Activated effector memory CD4-positive, alpha-beta T cell treated with anti-CD3 and anti-CD28 coated beads, Interleukin-2, amount 50 U/mL, for 16 hours (primary cell): ENCODE measurements at places on chromosomes 4 and X.

GRCh38 chr4:71752383-71753042 is 31.4 kb downstream of the GC start:
- no peak for DNase-seq

DNA sequence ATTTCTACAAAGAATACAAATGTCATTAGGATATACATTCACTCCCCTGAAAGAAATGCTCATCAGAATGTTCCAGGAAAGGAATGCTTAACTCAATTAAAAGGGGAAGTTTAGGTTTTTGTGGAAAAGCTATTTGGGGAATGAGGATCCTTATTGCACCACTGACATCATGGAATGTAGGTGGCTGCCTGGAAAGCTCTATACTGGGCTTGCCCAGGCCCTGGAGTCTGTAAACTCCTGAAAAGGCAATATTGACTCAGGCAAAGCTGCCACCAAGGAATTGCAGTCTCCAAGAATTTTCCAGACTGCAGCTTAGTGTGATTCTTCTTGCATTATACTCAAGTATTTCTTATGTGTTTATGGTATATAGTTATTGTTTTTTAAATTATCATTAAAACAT is 15.7 kb downstream of the DAPP1 start:
- no peak for DNase-seq

DNA sequence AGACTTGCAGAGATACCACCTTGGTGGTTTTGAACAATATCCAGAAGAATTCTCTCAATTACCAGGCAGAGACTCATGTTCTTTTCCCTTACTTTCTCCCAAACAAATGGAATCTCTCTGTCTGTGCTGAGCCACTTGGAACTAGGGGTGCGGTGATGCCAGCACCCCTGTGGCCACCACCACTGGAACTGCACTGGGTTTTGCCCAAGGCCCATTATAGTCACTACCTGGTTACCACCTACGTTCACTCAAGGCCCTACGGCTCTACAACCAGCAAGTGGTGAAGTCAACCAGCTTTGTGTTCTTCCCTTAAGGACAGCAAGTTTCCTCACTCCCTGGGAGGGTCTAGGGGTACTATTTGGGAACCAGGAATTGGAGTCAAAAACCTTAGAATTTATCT is 1183.7 kb downstream of the FSTL5 start:
- DNase-seq, result no peak

DNA sequence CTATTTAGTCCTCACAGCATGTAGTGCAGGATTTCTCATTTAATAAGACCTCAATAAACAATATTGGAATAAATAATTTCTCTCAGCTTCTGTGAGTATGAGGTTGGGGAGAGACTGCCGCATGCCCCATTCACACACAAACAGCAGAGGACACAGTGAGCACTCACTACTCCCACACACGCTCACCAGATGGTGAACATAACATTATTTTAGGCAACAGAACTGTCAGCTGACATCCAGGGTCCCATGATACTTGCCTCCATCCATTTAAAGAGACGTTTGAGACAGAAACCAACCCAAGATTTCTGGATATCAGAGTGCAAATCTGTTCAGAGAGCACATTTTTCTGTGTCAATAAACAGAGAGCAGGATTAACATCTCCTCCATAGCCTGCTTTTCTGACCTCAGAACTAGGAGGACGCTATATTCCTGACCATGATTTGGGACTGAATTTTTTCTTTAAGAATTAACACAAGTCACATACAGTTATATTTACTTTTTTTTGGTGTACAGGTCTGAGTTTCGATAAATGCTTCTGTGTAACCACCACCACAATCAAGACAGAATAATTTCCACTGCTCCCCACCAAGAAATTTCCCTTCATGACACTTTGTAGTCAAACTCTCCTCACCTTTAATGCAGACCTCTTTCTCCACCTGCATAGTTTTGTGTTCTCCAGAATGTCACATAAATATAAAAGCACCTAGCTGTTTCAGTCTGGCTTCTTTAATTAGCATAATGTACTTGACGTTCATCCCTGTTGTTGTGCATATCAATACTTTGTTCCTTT is 16.7 kb downstream of the GPRIN3 start:
- no peak for DNase-seq

DNA sequence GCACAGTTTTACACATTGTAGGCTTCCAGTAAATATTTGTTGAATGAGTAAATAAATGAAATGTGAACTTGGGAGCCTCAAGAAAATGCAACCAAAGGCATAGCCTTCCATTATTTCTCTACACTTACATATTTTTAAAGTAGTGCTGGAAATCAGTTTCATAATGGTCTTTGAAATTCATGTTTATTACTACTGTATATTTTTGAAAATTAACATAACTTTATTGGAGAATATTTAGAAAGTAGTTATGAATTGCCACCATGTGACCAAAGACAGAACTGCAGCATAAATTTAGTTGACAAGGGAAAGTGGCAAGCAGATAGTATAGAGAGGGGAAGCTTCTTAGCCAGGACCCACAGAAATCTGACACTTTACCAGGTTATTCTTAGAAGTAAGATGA is 6.4 kb downstream of the TCEAL8 start:
- no peak for DNase-seq

DNA sequence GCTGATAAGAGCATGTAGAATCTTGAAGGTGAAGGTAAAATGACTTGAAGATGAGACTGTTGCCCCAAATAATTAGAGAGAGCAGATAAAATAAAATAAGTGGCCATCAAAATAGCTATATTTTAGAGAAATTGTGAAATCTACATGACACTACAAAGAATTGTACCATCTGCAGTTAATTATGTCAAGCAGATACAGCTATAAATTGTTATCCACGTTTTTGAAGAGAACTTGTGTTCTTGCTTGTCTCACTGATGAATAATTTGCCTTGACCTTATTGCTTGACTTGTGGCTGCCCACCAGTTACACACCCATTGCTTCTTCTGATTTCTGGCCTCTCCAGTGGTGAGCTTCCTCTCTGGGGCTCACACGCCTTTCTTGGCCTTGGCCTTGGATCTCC is 75.8 kb upstream of the TNIP3 start:
- DNase-seq, result no peak

GRCh38 chr4:187962926-187963325 is 32.6 kb upstream of the ZFP42 start:
- no peak for DNase-seq

GRCh38 chr4:86354390-86354789 is 5.5 kb downstream of the MAPK10 start:
- no peak for DNase-seq

GRCh38 chrX:151830911-151831310 is 81.8 kb upstream of the MAGEA4 start:
- DNase-seq, result no peak

- DNase-seq, result no peak
Measured at GRCh38 chr4:156116991-156117390, 163.3 kb upstream of the CTSO start.

DNA sequence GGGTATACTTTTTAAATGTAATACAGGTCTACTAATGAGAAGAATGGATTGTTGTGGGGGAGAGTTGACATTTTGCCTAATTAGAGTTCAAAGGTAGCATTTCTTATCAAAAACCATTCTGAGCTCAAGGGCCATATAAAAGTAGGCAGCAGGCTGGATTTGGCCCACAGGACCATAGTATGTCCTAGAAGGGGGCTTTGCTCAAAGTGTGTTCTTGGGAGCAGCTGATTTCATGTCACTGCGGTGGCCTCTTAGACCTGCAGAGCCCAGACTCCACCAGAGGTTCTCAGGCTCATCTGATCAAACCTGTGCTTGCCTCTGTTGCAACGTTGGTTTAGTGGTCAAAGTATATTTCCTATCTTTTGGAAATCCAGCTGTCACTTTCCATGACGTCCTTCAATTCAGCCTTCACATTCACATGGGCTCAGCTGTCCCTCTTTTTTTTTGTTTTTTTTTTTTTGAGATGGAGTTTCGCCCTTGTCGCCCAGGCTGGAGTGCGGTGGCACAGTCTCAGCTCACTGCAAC is 34.6 kb upstream of the TENM3 start:
- no peak for DNase-seq

DNA sequence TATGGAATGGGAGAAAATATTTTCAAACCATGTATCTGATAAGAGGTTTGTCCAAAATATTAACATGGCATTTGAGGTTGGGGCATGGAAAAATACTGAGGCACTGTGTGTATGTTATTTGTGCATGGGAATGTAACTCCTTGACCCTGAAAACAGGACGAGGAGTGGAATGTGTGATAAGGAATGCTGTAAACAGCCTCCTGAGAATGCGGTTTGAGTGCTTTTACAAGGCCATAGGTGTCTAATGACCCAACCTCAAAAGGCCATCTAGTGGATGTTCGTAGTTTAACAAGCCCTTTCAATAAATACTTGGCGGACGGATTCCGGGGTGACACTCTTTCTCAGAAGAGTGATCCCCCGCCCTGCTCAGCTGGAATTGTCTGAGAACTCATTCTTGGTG is 162.9 kb upstream of the USP9X start:
- no peak for DNase-seq

GRCh38 chr4:101102114-101102742 is 245.1 kb downstream of the PPP3CA start:
- no peak for DNase-seq

DNA sequence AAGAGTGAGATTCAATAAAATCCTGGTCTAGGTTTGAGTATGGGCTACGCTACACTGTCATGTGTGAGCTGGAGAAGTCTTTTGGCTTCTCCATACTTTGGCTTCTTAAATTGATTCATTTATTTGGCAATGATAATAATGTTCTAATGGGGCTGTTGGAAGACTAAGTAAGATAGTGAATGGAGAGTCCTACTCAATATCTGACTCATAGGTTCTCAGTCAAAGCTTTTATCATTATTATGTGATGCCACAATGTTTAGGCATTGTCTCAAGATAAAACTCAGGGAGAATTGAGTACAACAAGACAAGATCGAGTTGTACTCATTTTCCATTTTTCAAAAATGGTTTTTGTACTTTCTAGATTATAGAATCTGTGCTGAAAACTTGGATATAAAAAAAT is 92.5 kb upstream of the VEGFC start:
- no peak for DNase-seq

DNA sequence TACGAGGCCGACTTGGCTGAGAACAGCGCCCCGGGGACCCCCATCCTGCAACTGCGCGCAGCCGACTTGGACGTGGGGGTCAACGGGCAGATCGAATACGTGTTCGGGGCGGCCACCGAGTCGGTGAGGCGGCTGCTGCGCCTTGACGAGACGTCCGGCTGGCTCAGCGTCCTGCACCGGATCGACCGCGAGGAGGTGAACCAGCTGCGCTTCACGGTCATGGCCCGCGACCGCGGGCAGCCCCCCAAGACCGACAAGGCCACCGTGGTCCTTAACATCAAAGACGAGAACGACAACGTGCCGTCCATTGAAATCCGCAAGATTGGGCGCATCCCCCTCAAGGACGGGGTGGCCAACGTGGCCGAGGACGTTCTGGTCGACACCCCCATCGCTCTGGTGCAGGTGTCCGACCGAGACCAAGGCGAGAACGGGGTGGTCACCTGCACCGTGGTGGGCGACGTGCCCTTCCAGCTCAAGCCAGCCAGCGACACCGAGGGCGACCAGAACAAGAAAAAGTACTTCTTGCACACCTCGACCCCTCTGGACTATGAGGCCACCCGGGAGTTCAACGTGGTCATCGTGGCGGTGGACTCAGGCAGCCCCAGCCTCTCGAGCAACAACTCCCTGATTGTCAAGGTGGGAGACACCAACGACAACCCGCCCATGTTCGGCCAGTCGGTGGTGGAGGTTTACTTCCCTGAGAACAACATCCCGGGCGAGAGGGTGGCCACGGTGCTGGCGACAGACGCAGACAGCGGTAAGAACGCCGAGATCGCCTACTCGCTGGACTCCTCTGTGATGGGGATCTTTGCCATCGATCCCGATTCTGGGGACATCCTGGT is 2.4 kb downstream of the PCDH7 start:
- DNase-seq, result no peak

GRCh38 chr4:1567808-1568581 is 116.1 kb downstream of the FAM53A start:
- no peak for DNase-seq

- DNase-seq, result no peak
Measured at GRCh38 chr4:141375855-141376254, 155.2 kb downstream of the ZNF330 start.

DNA sequence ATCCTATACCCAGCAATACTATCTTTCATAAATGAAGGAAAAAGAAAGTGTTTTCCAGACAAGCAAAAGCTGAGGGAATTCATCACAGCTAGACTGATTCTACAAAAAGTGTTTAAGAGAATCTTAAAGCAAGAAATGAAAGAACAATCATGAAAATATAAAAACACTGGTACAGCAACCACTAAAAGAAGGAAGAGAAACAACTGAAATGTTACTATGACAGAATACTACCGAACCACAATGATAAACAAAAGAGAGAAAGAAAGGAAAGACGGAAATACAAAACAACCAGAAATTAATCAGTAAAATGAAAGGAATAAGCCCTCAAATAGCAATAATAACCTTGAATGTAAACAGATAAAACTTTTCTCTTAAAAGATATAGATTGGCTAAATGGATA is 110.8 kb upstream of the AFF2 start:
- DNase-seq, result no peak

GRCh38 chr4:650951-651883 is 22.9 kb downstream of the ATP5ME start:
- DNase-seq, result no peak

DNA sequence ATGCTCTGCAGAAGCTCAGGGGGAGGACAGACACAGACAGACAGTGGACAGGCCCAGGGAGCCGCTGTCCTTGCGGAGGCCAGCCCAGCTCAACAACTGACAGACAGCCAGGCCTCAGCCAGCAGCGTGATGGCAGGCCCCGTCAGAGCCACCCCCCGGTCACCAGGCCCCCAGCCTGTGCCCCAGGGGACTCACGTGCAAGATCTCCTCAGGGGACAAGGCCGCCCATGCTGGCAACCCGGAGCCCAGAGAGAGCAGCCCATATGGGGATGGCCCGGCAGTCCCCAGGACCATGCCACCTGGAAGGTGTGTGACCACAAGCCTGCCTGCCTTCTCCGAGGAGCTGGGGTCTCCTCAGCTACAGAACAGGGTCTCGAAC is 28.0 kb upstream of the MXD4 start:
- peak; percentile 58 for DNase-seq

- DNase-seq, result no peak
Measured at GRCh38 chrX:108292053-108292452, 146.2 kb downstream of the COL4A6 start.

- no peak for DNase-seq
Measured at GRCh38 chr4:53589511-53589910, 1.8 kb downstream of the LNX1 start.

DNA sequence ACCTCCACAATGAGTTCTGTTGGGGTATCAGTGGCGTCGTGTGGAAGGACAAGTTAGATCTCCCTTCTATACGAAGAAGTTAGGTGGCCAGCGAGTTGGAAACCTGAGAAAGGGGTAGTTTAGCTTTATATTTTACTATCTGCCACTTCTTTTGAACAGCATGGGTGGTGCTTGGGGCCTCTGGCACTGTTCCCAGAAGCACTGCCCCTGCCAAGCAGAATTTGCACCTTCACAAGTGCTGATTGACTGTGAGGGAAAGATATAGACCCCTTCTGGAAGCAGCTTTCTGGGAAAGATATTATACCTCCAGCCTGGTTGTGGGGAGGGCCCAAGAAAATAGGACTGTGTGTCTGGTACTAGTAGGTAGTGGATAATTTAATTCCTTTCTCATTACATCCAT is 246.9 kb downstream of the FBXO8 start:
- no peak for DNase-seq

GRCh38 chrX:47283015-47283771 is 50.4 kb downstream of the USP11 start:
- no peak for DNase-seq

- DNase-seq, result no peak
Measured at GRCh38 chr4:40536032-40536431, 93.6 kb downstream of the RBM47 start.
